ENCODE measurements at places on chromosomes 7 and 10.

DNA sequence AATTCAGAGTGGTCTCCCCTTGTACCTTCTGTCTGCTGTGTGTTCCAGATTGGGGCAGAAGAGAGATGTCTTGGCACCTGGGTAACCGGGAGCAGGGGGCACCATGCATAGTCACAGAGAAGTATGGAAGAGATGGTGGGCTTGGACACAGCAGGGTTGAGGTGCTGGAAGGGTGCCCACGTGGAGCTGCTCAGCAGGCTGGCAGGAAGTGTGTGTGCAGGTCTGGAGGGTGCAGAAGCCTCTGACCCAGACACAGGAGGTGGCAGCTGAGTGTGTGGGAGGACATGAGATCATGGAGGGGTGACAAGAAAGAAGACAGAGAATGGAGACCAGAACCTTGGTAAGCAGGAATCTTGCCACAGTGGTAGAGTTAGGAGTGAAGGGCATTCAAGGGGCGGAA, 42.3 kb upstream of the DUSP5 start:
- DNase-seq, result no peak

DNA sequence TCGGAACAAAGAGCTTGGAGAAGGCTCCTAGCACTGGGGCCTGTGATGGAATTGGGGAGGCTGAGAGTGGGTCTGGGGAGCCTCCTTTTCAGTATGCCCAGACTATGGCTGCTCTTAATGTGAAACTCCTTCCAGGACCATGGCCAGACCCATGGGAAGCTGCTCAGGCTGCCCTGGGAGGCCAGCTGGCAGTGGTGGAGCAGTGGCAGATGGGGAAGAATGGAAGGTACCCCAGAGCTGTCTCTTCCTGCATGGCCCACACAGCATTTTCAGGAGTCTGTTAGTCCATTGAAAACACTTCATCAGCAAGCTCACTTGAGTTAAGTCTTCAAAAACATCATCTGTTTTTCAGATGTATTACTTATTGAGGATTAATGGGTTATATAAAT, 18.5 kb downstream of the NACAD start:
- DNase-seq, result no peak

GRCh38 chr10:74988054-74988775, 123.2 kb upstream of the SAMD8 start:
- DNase-seq, result no peak

DNA sequence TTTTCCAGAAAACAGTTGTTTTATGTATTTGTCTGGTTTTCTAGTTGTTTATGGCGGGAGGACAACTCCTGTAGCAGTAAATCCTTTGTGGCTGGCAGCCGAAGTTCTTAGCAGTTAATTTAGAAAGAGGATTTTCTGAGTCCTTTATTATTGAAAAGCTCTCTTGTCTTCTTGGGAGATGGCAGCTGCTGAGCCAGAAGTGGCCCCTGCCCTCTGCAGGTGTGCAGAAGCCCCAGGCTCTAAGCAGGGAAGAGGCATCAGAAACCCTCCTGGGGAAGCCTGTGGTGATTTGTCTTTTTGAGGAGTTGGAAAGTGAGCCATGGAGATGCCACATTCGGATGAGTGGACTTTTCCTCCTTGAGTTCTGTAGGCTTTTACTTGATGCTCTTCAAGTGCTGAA, 106.3 kb downstream of the GLRX3 start:
- no peak for DNase-seq

- peak; percentile 23 for DNase-seq
Observed at GRCh38 chr7:6446838-6447580, 745 bp downstream of the DAGLB start.

Data from nephron progenitor cell (in vitro differentiated cells).